Neural crest cell (in vitro differentiated cells): ENCODE measurements at places on chromosomes 7 and 10.

DNA sequence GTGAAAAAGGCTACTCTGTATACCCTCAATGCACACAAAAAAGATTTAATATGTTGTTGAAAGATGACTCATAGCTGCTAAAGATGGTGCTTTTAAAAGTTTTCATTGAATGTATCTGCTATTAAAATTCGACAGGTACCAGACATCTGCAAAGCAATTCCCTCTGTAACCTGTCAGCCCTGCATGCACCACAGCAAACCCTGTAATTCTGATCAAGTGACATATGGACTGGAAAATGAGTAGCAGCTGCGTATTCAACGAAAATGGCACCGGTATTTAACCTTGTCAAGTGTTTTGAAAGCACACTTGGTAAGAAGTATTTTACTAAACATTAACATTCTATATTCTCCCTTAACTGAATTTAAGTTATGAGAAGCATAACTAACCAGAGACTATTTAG is 58.2 kb upstream of the PTPRN2 start:
- H3K27ac ChIP-seq, result no peak overlapping the region
- H3K36me3 ChIP-seq, result peaks cover 38% of the 10 kb centered on the region
- H3K4me3 ChIP-seq, result no peak overlapping the region
- no peaks in the 10 kb centered on the region for H3K27me3 ChIP-seq
- H3K4me1 ChIP-seq, result no peaks in the 10 kb centered on the region

GRCh38 chr10:58515291-58515941 is 2.7 kb downstream of the BICC1 start:
- peaks cover 12% of the 10 kb centered on the region for H3K4me1 ChIP-seq
- no peak overlapping the region for H3K27ac ChIP-seq
- no peak overlapping the region for H3K4me3 ChIP-seq
- peaks cover 52% of the 10 kb centered on the region for H3K27me3 ChIP-seq

DNA sequence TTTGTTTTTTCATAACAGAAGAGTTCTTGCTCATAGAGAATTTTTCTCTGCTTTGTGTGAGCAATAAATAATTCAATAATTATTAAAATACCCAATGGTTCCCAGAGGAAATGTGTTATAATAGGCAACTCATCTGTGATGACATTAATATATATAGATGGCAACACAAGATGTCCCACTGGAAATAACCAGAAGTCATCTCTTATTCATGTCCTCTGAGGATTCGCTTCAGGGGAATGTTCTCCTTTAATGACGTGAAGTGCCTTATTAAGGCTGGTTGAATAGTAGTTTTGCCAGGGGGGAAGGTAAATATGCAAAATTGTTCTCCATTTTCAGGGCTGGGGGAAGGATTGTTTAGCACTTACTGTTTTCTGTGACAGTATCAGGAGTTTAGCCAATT is 3.1 kb downstream of the SLC39A12 start:
- H3K27ac ChIP-seq, result no peak overlapping the region
- H3K4me1 ChIP-seq, result peaks cover 10% of the 10 kb centered on the region
- no peaks in the 10 kb centered on the region for H3K27me3 ChIP-seq
- no peak for DNase-seq
- no peaks in the 10 kb centered on the region for H3K36me3 ChIP-seq

DNA sequence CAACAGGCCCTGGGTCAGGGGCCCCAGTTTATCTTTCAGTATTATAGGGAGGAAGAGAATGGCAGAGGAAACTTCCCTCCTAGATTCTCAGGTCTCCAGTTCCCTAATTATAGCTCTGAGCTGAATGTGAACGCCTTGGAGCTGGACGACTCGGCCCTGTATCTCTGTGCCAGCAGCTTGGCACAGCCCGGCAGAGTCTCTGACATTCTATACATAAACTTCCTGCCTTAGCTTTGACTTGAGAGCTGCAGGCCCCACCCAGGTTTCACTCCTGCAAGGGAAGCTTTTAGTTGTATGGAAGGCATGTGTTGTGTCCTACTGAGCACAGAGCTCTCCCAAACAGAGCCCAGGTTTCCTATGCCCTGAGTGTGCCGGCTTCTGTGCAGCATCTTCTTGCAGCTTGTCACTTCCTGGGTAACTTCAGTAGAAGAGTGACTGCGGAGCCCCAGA is 205.6 kb upstream of the PRSS58 start:
- H3K36me3 ChIP-seq, result no peaks in the 10 kb centered on the region
- H3K27me3 ChIP-seq, result peaks cover 16% of the 10 kb centered on the region
- no peak overlapping the region for H3K27ac ChIP-seq
- DNase-seq, result no peak
- H3K4me3 ChIP-seq, result no peak overlapping the region

DNA sequence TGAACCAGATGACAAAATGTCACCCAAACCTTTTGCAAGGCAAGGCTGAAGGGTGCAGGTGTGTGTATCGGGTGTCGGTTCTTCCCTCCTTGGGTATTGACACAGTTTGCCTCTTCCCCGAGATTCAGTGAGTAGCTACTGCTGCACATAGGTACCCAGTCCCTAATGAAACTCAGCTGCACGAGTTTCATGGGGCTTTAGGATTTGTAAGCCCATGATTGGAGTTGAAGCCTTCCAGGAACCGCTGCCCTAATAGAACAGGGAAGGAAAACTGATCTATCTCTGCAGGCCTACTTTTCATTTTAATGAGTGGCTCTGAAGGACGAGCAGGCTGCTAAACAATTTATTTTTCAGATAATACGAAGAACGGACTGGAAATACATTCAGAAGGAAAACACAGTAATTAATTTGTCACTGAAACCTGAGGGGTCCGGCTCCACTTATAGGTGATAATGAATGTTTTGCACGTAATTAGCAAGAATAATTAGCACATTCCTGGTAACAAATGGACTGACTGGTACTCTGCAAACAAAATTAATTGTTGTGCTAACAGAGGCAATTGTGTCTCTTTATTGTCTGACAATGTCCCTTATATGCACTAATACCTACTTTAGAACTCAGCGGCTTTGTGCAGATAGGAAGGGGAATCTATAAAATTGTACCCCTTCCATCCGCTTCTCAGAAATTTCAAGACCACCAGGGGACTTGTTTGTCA is 49.6 kb upstream of the FZD8 start:
- no peak overlapping the region for H3K4me3 ChIP-seq
- H3K27me3 ChIP-seq, result peaks cover 37% of the 10 kb centered on the region
- no peak overlapping the region for H3K27ac ChIP-seq
- DNase-seq, result no peak

DNA sequence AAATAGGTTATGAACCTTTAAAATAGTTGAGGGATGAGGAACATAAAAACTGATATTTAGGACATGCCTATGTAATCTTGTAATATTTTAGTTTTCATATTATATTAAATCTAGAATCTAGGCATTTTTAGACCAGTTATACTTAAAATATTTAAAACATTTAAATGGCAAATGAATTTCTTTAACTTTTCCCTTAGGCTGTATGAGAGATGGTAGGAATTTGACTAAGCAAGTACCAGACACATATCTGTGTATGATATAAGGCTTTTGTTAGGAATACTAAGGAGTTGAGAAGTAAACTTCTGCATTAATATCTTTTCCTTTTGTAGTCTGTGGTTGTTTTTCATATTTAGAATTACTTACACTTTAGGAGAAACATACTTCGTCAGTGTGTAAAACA is 25.1 kb downstream of the SEPTIN7 start:
- no peak overlapping the region for H3K27ac ChIP-seq
- peaks cover 16% of the 10 kb centered on the region for H3K36me3 ChIP-seq
- no peaks in the 10 kb centered on the region for H3K27me3 ChIP-seq
- DNase-seq, result no peak
- H3K4me1 ChIP-seq, result peaks cover 24% of the 10 kb centered on the region

GRCh38 chr7:99672573-99672972 is 7.2 kb downstream of the CYP3A5 start:
- H3K27me3 ChIP-seq, result no peaks in the 10 kb centered on the region
- no peak overlapping the region for H3K4me3 ChIP-seq
- H3K27ac ChIP-seq, result no peak overlapping the region
- no peaks in the 10 kb centered on the region for H3K4me1 ChIP-seq
- H3K36me3 ChIP-seq, result no peaks in the 10 kb centered on the region
- no peak for DNase-seq

DNA sequence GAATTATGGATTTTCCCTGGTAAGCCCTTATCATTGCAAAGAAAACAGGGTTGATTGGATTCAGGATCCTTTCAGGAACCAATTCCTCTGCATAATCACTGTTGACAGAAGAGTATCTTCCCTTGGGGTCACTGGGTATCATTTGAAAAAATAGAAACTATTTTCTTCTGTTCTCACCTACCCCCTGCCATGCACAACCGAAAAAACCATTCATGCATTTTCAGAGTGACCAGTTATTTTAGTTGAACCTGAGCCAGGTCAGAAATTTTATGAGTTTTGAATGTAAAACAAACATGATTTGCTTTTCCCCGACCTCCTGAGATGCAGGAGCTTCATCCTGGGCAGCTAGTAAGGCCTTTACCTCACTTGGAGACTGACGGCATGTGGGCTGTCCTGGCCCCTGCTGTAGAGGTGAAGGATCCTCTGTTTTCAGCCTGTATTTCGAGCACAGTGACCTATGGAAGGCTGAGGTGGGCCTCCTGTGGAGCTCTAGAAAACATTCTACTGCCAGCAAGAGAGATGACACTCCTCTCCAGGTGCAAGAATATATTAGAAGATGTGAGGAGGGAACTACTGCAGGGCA is 30.1 kb downstream of the TMEM178B start:
- H3K27me3 ChIP-seq, result no peaks in the 10 kb centered on the region
- H3K4me3 ChIP-seq, result no peak overlapping the region
- no peak for DNase-seq
- peaks cover 27% of the 10 kb centered on the region for H3K4me1 ChIP-seq

GRCh38 chr10:17857040-17857439 is 47.9 kb downstream of the MRC1 start:
- no peaks in the 10 kb centered on the region for H3K36me3 ChIP-seq
- no peaks in the 10 kb centered on the region for H3K27me3 ChIP-seq
- no peaks in the 10 kb centered on the region for H3K4me1 ChIP-seq

DNA sequence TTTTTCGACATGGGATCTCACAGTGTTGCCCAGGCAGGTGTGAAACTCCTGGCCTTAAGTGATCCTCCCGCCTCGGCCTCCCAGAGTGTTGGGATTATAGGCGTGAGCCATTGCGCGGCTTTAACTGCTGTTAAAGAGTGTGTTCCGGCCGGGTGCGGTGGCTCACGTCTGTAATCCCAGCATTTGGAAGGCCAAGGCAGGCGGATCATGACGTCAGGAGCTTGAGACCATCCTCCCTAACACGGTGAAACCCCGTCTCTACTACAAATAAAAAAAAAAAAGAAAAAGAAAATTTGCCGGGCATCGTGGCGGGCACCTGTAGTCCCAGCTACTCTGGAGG is 1.1 kb downstream of the RABGEF1 start:
- no peak overlapping the region for H3K27ac ChIP-seq
- no peak for DNase-seq
- H3K4me3 ChIP-seq, result peak overlapping the region; percentile 94
- H3K27me3 ChIP-seq, result no peaks in the 10 kb centered on the region

GRCh38 chr7:1664711-1665548 is 5.1 kb upstream of the ELFN1 start:
- no peak overlapping the region for H3K27ac ChIP-seq
- H3K27me3 ChIP-seq, result peaks cover 61% of the 10 kb centered on the region
- no peak overlapping the region for H3K4me3 ChIP-seq
- DNase-seq, result peak; percentile 96

GRCh38 chr7:158008267-158008666 is 579.4 kb downstream of the PTPRN2 start:
- H3K4me3 ChIP-seq, result no peak overlapping the region
- no peak for DNase-seq
- H3K4me1 ChIP-seq, result peaks cover 43% of the 10 kb centered on the region
- no peaks in the 10 kb centered on the region for H3K36me3 ChIP-seq
- H3K27me3 ChIP-seq, result no peaks in the 10 kb centered on the region

DNA sequence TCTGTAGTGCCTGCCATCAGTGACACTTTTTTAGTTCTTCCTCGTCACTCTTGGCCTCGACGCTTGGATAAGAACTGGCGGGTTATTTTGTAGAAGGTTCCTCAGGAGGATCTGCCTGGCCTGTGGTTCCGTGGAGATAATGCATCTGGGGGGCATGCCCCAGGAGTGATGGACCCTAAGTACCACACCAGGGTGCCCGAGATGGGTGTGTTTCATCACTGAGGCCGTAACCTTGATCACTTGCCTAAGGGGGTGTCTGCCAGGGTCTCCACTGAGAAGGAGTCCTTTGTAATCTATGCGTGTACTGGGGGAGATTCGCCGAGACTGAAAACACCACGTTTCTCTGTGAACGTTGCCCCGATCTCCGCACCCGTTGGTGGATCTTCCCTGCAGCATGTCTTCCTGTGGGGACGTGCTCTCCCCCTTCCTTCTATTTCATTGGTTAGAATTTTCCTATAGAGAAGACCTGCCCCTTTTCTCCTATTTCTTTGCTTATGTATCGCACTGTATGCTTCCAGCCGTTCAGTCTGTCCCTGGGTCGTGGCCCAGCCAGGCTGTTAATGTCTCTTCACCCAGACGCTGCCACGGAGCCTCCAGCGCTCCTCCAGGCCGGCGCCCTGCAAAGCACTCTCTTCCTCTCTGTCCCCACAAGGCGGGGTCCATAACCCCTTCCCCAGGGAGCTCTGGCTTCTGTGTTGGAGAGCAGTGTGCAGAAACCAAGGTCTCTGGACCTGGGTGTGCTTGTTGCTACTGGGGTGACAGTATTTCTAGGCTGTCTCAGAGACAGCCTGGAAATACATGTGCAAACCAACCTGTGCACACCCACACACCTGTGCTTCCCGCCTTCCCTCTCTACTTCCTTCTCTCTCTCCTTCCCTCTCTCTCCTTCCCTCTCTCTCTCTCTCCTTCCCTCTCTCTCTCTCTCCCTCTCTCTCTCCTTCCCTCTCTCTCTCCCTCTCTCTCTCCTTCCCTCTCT is 14.4 kb upstream of the DPYSL4 start:
- peaks cover 22% of the 10 kb centered on the region for H3K4me1 ChIP-seq
- DNase-seq, result no peak
- peaks cover 43% of the 10 kb centered on the region for H3K27me3 ChIP-seq
- no peaks in the 10 kb centered on the region for H3K36me3 ChIP-seq
- H3K27ac ChIP-seq, result no peak overlapping the region

DNA sequence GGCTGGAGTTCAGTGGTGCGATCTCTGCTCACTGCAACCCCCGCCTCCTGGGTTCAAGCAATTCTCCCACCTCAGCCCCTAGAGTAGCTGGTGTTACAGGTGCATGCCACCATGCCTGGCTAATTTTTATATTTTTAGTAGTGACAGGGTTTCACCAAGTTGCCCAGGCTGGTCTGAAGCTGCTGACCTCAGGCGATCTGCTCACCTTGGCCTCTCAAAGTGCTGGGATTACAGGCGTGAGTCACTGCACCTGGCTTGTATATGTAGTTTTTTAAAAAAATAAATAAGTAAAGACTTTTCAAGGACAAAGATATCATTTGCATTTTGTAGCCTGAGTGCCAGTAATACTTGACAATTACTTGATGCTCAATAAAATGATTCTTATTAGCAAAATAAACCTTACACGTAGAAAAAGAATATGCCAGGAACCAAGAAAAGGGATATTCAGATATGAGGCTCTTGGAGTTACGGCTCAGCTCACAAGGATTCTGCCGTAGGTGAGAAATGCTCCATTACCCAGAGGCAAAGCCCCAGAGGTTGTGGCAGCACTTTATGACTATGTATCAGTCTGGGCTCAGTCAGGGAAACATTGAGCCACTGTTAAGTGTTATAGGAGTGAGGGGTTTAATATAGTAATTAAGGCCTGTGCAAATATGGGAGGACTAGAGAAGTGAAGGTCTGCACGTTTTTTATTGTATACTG is 98.5 kb downstream of the TPST1 start:
- peaks cover 8% of the 10 kb centered on the region for H3K36me3 ChIP-seq
- peaks cover 19% of the 10 kb centered on the region for H3K4me1 ChIP-seq
- peak overlapping the region; percentile 73 for H3K27ac ChIP-seq
- no peaks in the 10 kb centered on the region for H3K27me3 ChIP-seq
